ENCODE measurements at places on chromosomes 7 and 10.

DNA sequence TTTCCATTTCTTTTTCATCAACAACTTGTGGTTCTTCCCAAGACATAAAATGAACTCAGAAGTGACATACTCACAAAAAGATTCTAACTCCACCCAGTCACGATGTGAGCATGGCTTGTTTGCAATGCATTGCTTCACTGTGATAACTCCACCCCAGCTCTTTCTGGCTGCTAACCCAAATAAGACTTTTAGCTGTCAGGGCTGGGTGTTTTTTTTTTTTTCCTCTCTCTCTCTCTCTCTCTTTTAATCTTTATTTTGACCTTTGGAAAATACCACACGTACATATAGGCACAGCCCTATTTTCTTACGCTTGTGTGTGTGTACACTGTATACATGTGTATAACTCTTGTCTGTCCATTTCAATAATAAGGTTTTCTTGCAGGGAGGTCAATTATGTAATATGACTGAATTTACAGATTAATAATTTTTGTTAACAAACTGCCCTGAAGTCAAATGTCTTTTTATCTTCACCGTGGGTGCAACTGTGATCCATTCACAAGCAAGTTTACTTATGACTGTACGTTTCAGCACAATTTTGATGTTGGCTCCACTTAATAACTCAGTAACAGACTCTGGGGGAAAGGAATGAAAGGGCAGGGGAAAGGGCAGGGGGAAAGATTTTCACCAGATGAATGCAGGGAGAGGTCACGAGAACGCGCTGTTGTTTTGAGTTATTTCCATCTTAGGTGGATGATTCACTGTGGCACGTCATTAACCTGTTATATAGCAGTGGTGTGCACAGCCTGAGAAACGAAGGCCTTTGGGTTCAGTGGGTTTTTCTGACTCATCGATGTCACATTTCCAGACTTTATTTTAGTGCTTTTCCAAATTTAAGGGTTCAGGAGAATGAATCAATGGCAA lies 49.1 kb downstream of the APBB1IP start:
- peak; percentile 48 for DNase-seq

DNA sequence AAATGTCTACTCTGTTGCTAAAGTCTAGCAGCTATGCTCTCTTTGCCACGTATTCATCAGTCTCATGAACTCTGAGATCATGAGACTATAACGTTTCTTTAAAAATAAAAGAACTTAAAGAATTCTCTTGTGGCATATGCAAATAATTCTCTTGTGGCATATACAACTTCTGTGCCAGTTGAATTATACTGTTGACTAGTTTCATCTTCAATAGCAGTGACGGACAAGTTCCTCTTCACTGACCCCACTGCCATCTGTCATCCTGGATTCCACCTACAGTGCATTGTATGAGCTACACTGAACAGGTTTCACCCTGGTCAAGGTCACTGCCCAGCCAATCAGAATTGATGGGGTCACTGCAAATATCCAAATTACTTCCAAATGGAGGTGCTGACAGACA lies 88.2 kb downstream of the CD36 start:
- DNase-seq = no peak

DNA sequence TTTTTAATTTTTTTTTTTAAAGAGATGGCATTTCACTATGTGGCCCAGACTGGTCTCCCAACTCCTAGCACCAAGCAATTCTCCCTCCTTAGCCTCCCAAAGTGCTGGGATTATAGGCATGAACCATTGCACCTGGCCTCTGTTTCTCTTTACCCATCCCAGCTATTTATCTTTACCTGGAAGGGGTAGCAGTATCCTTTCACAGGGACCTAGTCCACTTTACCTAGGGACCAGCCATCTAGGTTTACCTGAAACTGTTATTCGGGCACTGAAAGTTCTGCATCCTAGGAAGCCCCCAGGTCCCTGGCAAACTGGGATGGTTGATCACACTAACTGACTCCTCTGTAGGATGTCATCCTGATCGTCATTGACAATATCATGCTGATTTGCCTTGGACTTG lies 21.7 kb upstream of the AGFG2 start:
- DNase-seq = no peak

DNA sequence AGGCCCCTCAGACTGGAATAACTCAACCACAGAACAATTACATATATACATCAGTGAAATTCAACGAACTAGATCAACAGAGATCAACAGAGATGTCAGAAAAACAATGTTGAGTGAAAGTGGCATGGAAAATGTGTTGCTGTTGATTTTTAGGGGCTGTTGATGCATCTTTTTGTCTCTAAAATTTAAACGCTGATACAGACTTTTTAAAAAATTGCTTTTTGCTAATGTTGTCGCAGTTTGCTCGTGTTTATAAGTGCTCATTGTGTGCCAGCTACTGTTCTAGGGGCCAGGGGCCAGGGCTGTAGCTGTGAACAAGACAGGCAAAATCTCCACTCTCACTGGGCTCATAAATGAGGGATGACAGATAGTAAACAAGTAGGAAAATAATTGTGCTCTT lies 18.3 kb downstream of the TMEM248 start:
- DNase-seq = no peak

- DNase-seq = no peak
Measured at GRCh38 chr7:41912851-41913567, 210.1 kb upstream of the INHBA start.

GRCh38 chr10:89554433-89554832 lies 19.0 kb upstream of the SLC16A12 start:
- no peak for DNase-seq

DNA sequence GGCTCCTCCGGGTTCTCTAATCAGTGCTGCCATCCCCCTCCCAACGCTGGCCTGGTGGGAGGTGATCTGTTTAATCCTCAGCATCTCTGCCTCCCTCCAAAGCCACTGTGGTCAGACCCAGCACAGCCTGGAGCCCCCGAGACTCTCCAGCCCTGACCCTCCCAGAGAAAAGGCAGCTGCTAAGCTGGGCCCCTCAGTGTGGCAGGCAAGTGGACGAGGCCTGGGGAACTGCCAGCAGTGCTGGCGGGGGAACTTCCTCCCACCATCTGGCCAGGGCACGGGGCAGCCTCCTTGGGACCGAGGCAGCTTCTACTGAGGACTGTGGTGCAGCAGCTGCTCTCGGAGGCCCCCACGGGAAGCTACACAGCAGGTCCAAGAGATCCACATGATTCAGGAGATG lies 51.1 kb downstream of the DPYSL4 start:
- DNase-seq = no peak

DNA sequence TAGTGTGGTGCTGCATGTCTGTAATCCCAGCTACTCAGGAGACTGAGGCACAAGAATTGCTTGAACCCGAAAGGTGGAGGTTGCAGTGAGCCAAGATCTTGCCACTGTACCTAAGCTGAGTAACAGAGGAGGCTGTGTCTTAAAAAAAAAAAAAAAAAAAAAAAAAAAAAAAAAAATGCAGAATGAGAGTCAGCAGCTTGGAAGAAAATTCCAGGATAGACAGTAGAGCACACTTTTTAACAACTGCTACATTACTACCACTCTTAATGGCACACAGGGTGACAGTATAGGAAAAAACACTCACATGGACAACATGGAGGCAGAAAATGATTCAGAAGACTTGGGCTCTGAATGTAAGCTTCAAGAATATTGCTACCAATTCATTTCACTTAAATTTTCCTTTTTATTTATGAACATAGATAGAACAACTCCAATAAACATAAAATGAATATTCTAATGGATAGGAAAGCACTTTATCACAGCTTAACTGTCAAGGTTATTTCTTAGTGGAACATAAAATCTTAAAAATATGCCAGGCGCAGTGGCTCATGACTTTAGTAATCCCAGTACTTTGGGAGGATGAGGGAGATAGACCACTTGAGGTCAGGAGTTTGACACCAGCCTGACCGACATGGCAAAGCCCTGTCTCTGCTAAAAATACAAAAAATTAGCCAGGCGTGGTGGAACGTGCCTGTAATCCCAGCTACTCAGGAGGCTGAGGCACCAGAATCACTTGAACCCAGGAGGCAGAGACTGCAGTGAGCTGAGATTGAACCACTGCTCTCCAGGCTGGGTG lies 31.5 kb downstream of the CHCHD3 start:
- no peak for DNase-seq

- DNase-seq = no peak
Measured at GRCh38 chr10:99966306-99966705, 43.4 kb downstream of the DNMBP start.

- DNase-seq = no peak
Measured at GRCh38 chr10:76492026-76492425, 1060.6 kb downstream of the LRMDA start.

GRCh38 chr7:132771301-132771730 lies 195.0 kb upstream of the PLXNA4 start:
- DNase-seq = peak; percentile 4

GRCh38 chr7:6256677-6257535 lies 15.5 kb downstream of the CYTH3 start:
- DNase-seq = no peak

DNA sequence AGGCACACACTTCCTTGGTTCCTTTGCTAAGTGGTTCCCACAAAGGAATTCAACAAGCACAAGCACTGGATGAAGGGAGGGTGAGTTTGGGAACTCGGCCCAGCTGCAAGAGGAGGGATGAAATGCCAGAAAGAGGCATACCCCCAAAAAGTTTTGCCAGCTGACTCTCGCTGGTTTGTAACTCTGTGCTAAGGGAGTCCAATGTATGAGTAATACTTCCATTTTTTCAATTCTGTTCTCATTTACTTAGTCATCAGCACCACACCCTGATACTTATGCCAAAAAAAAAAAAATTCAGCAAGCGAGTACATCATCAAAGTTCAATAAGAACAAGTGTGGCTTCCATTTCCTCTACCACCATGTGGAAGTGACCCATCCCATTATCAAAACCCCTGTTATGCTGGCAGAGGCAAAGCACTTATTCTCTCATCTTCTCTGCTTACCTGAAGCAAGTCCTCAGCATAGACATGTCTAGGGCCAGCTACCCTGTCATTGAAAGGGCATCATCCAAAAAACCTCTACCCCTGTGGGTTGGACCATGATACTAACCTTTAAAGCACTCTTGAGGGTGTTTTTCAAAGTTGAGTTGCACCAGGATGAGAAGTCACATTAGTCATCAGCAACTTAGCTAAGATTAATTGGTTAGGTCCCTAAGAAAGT lies 6.9 kb upstream of the HYCC1 start:
- DNase-seq = no peak

GRCh38 chr10:8616166-8616565 lies 561.7 kb downstream of the GATA3 start:
- no peak for DNase-seq

DNA sequence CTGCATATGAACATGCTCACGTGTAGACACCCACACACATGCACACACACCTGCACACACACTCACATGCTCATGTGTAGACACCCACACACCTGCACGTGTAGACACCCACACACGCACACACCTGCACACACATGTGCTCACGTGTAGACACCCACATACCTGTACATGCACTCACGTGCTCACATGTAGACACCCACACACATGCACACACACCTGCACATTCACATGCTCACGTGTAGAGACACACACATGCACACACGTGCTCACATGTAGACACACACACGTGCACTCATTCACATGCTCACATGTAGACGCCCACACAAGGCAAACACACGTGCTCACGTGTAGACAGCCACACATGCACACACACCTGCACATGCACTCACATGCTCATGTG lies 275.8 kb downstream of the PTPRN2 start:
- DNase-seq = no peak

GRCh38 chr7:46321556-46322205 lies 400.6 kb upstream of the IGFBP3 start:
- DNase-seq = no peak

- no peak for DNase-seq
Measured at GRCh38 chr10:65898055-65898454, 1027.8 kb upstream of the LRRTM3 start.

Data from stimulated activated CD8-positive, alpha-beta memory T cell treated with anti-CD3 and anti-CD28 coated beads, Interleukin-4, amount 100 ng/mL, for 24 hours (primary cell).